ENCODE measurements at places on chromosomes 6 and 20.
A peak's percentile ranks its signal among the peaks of the same experiment; 100 is the strongest.

DNA sequence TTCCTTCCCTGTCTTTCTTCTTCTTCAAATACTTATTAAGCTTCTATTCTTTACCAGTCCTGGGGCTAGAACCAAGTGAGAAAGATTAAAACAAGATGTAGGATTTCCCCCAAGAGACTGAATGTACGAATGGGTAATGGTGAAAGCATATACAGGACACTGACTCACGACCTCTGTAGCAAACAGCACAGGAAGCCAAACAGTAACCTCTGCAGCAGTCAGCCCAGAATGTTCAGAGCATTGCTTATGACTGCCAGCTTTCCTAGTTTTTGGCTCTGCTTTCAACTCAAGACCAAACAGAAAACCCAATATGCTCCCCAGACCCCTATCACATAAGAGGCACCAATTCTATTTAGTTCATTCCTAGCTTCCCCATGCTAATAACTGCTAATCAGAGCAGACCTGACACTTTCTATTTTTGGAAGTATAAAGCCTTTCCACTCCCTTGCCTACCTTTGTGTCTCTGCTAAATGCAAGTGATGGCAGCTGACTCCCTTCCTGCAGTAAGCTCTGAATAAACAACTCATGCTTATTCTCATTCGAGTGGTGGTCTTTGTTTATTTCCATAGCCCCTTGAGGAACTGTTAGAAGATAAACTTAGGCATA lies 690.6 kb downstream of the EPM2A start:
- no peak for DNase-seq

GRCh38 chr6:148869585-148869984 lies 122.8 kb downstream of the UST start:
- DNase-seq = no peak

DNA sequence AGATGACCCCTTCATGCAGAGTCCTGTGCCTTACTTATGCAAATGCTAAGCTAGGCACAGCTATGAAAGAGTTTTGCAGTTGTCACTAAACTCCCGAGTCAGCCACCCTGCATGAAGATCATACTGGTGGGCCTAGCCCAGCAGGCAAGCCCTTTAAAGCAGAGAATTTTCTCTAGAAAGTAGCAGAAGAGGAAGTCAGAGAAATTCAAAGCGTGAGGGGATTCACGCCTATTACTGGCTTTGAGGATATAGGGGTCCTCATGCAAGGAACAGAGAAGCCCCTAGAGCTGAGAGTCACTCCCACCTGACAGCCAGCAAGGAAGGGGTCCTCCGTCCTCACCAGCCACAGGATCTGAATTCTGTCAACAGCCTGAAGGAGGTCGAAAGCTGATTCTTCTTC lies 54.6 kb downstream of the MYB start:
- DNase-seq = no peak

DNA sequence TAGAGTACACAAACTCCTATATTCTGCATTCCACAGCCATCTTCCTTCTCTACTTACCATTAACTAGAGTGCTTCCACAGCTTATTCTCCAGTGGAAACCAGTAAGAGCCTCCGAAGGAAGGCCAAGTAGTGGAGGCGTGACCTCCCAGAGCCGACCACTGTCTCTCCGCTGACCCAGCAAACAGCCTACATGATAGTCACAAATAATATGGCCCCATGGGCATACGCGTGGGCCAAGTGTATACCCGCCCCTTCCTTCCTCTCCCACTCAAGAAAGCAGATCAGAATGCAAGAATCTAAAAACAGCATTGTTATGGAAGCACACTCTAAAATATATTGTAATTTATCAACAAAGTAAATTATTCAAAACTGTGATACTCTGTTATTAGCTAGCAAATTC lies 526.6 kb upstream of the JARID2 start:
- DNase-seq = no peak

GRCh38 chr6:166614589-166614988 lies 12.5 kb downstream of the RPS6KA2 start:
- no peak for DNase-seq

DNA sequence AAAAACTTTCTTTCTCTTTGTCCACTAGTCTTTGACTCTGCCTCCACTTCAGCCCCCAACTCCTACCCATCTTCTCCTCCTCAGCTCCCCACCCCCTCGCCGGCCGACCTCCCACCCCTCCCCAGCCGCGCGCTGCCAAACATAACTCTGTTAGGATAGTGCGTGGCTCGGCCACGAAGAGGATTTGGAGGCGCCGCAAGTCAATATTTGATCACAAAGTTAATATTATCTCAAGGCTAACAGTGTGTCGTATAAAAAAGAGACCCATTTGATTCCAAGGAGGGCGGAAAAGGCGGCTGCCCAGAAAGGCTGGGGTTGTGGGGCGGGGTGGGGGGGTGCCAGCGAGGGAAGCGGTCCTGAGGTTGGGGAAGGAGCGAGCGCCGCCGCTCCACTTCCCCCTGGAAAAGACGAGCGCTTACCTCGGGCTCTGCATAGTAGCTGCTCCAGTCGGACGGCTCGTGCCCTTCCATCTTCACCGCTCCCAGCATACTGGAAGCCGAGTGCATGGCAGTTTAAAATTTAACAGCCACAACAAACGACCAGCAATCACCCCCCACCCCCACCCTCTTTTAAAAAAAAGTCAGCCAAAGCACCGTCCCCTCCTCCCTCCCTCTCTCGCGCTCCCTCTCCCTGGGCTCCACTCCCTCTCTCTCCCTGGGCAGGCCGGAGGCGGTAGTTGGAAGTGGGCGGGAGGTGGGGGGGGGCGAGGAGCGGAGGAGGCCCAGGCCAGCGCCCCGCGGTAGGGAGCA lies 425 bp downstream of the FOXA2 start:
- DNase-seq = no peak

- DNase-seq = no peak
Measured at GRCh38 chr6:88008831-88009231, 38.8 kb upstream of the SPACA1 start.

- DNase-seq = no peak
Measured at GRCh38 chr6:154123155-154123956, 84.3 kb downstream of the OPRM1 start.

DNA sequence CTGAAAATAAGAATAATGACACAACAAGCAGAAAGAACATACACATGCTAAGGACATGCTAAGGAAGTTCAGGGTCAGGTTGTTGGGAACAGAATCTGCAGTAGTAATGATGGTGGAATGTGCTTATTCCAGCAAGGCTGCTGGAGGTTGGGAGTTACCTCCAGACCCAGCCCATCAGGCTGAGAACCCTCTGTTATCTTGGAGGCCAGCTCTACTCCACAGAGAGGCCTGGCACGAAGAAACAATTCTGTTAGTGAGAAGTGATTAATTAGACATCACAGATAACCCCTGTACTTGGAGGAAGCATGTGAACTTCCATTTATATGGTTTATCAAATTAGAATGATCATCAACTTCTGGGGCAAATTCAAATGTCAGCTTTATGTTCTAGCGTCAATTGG lies 22.1 kb upstream of the ARHGAP18 start:
- DNase-seq = no peak

DNA sequence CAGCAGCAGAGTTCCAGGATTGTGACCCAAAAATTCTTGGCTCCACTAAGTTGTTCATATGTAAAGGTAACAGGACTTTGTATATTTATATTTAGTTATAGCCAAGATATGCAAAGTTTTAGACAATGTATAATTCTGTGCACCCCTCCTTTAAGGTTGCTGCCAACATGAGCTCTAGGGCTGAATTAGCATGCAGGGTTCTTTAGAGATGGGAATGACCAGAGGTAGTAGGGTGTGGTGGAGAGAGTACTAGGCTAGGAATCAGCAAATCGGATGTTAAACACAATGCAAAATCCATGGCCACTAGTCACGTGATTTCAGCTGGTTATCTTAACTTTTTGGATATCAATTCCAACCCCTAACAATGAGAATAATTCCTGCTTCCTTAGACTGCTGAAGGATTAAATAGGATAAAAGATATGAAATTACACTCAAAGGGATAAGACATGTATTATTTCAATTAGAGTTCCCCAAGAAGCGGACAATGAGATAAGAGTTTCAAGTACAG lies 260.3 kb upstream of the RNF24 start:
- DNase-seq = no peak

GRCh38 chr6:146301764-146302163 lies 241.9 kb upstream of the RAB32 start:
- DNase-seq = no peak

- no peak for DNase-seq
Measured at GRCh38 chr6:121884091-121884490, 448.6 kb downstream of the GJA1 start.

GRCh38 chr20:46810448-46811223 lies 84.0 kb upstream of the EYA2 start:
- DNase-seq = no peak

DNA sequence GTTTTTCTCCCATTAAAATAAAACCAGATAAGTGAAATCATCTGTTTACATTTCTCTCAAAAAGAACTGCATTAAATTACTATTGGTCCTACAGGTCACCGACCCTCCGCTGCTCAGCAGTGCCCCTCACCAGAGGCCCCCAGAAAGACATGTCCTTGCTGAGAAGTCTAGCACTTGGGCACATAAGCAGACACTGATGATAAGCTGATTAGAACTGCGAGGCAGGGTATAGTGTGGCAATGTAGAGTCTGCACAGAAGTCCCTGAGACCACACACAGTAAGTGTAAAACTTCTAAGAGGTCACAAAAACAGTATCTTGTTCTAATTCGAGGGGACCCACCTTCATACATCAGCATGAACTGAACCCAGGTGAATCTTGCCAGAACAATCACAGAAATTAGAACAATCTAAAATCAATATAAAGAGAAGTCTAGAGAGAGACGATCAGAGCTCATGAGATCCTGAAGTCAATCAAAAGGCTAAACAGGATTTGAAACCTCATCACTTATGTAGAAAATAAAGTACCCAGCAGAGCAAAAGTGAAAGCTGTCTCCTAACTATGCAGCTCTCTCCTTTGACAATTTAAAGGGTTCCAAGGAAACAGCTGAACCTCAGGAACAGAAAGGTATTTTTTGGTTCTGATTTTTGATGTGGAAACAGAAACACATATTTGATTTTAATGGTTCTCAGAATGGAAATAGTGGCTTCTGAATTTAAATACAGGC lies 182.9 kb downstream of the PTPRT start:
- no peak for DNase-seq

GRCh38 chr6:43180985-43181384 lies 1.0 kb upstream of the CUL9 start:
- no peak for DNase-seq

DNA sequence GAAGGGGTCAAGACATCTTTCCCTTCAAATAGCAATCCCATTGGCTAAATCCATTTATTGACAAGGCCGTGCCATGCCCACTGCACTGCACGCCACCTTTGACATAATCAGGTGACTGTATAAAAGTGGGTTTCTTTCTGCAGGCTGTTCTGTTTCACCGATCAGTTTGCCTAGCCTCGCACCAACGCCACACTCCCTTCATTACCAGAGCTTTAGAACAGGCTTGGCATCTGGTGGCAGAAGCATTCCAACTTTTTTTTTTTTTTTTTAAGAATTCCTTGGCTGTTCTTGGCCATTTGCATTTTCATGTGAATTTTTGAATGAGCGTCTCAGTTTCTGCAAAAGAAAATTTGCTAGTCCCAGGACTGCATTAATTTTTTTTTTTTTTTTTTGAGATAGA lies 78.1 kb downstream of the PPP1R3G start:
- DNase-seq = no peak

- DNase-seq = peak; percentile 91
Measured at GRCh38 chr6:142944124-142945048, 590 bp downstream of the HIVEP2 start.

- DNase-seq = no peak
Measured at GRCh38 chr6:61977099-61977498, 308.9 kb downstream of the KHDRBS2 start.

GRCh38 chr6:95518630-95519227 lies 58.6 kb upstream of the MANEA start:
- no peak for DNase-seq

- DNase-seq = no peak
Measured at GRCh38 chr6:159689001-159689400, 4.0 kb downstream of the SOD2 start.

DNA sequence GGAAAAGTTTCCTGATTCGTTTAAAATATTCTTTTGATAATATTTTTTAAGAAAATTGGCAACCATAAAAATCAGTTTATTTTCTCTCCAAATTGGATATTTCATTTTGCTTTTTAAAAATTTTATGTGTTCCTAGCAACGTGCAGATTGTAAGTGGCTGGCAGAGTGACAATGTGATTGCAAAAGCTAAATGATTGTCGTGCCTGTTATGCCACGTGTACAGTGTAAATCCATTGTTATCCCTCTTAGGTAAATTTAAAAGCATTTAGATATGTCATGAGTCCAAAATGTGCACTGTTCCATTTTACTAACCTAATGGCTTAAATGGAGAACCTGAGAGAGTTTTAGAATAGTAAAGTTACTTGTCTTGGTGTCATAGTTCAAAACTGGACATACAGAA lies 94.4 kb upstream of the ADGRF4 start:
- DNase-seq = no peak

- no peak for DNase-seq
Measured at GRCh38 chr6:33373960-33374910, 17.4 kb upstream of the KIFC1 start.

DNA sequence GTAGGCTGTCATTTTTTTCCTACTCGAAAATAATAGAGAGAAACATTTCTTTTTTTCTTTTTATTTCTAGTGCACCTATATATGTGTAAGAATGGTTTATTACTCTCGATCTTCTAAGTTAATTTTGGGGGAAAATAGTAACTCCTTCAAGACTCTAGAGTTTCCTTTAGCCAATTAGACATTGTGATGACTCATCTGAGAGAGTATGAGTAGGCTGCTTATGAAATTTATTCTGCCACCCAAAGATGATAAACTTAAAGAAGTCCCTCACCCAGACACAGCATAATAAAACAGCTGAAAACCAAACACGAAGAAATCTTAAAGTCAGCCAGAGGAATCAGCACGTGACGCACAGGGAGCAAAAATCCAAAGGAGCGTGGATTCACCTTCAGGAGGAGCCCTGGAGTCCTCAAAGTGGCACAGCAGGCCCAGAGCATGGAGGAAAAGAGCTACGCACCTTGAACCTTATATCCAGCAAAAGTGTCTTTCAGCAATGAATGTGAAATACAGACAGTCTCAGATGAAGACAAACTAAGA lies 81.9 kb downstream of the ERMARD start:
- no peak for DNase-seq

- DNase-seq = peak; percentile 12
Measured at GRCh38 chr20:32018269-32019155, 8.3 kb downstream of the CCM2L start.

- DNase-seq = no peak
Measured at GRCh38 chr6:16854986-16855385, 93.7 kb upstream of the ATXN1 start.

GRCh38 chr6:11282245-11282644 lies 49.8 kb upstream of the NEDD9 start:
- no peak for DNase-seq

Data from stimulated activated CD8-positive, alpha-beta memory T cell treated with anti-CD3 and anti-CD28 coated beads, Interleukin-12 subunit alpha, Interleukin-12 subunit beta, amount 100 ng/mL, for 4 hours (primary cell).